ENCODE measurements at places on chromosomes 7 and 10.
A peak's percentile ranks its signal among the peaks of the same experiment; 100 is the strongest.

GRCh38 chr7:18341756-18342155, 153.8 kb upstream of the HDAC9 start:
- DNase-seq = no peak

- DNase-seq = no peak
Observed at GRCh38 chr10:33935350-33935749, 600.9 kb upstream of the NRP1 start.

GRCh38 chr7:35729061-35729783, 34.3 kb upstream of the HERPUD2 start:
- no peak for DNase-seq

GRCh38 chr7:746155-747061, 19.3 kb upstream of the PRKAR1B start:
- DNase-seq = no peak

DNA sequence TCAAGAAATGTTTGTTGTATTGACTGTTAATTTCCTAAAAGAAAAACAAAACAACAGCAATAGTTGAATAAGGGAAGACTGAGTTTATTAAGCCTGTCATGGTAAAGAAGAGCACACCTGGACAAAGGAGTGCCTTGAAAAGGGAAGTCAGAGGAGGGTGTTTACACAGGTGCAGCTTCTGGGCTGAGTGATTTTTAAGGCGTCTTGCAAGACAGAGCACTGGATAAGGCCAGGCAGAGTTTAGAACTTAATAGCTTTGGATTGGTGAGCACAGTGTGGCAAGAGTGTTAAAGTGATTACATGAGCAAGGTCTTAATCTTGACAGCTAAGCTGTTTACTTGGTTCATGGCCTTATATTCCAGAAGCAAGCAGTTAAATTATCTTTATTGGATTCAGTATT, 423.2 kb downstream of the CNTNAP2 start:
- DNase-seq = no peak

DNA sequence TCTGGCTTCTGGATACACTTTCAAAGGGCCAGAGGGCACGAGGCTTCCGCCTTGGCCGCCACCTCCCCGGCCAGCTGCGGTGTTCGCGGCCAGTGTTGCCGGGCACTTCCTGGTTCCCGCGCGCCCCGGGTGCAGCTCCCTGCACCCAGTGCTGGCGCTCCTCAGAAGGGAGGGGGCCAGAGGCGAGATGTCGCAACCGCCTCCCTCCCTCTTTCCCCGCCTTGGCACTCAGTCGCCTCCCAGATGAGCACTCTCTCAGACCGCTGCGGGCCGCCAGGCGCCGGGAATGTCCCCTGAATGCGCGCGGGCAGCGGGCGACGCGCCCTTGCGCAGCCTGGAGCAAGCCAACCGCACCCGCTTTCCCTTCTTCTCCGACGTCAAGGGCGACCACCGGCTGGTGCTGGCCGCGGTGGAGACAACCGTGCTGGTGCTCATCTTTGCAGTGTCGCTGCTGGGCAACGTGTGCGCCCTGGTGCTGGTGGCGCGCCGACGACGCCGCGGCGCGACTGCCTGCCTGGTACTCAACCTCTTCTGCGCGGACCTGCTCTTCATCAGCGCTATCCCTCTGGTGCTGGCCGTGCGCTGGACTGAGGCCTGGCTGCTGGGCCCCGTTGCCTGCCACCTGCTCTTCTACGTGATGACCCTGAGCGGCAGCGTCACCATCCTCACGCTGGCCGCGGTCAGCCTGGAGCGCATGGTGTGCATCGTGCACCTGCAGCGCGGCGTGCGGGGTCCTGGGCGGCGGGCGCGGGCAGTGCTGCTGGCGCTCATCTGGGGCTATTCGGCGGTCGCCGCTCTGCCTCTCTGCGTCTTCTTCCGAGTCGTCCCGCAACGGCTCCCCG, at the start of gene FFAR4:
Gene FFAR4, plus strand, starts transcription at position 231 of the 842 bp plus-strand sequence. Its CDS starts 56 bp downstream, at position 287.
- no peak for DNase-seq

DNA sequence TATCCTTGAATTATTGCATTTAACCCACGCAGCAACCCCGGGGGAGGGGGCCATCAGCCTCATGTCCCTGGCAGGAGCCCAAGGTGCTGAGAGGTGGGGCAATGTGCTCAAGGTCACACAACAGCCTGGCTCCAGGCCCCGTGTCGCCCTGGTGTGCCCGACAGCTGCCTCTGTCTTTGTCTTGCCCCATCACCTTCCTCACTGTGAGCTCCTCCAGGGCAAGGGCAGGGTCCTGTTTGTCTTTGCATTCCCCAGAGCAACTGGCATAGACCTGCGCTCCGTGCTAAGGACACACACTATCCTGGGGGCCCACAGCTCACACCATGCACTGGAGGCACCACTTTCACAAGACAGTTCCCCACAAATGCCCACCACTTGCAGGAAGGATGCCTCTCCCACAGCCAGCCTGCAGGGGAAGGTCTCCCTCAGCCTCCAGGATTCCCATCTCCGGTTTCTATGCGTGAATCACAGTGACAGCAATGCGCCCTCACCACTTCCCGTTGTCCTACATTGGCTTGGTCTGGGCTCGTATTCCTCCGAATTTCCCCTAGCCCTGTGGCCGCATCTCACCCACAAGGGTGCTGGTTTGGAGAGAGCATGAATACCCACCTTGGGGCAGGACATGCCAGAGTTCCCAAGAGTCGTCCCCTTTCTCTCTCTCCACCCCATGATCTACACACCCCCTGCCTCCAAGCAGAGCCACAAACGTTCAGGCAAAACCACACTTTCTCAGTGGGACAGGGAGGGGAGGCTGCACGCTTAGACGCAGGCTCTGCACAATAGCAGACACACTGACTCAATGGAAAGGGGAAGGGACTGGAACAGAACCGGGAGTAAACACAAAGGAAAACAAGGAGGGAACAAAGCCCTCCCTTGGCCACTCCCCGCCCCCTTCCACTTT, 10.3 kb downstream of the ITPRIP start:
- DNase-seq = no peak

DNA sequence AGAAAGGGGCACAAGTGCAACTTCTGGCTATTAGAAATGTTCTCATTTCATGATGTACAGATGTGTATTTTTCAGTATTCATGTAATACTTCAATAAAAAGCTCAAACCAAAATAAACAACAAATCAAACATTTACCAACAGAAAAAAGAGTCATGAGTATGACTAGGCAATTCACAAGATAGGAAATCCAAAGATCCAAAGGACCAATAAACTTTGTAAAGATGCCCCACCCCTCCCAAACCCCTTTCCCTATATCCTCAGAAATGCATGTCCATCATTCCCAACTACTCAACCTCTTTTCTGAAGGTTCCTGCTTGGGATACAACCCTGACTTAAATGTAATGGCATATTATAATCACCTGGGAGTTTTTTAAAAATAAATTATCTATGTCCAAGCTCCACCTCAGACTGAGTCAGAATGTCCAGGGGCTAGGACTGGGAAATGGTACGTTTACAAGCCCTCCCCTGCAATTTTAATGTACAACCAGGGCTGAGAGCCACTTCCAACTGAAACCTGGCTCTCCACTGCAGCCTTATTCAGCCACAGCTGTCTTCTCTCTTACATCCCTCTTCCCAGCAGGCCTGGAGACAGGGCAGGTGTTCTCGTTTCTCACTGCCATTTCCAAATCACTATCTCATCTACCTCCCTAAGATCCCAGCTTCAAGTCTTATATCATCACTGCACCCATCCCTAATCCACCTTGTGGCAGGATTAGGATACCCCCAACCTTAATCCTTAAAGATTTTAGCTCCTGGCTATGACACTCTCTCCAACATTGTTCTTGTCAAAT, 36.5 kb downstream of the COA1 start:
- no peak for DNase-seq

DNA sequence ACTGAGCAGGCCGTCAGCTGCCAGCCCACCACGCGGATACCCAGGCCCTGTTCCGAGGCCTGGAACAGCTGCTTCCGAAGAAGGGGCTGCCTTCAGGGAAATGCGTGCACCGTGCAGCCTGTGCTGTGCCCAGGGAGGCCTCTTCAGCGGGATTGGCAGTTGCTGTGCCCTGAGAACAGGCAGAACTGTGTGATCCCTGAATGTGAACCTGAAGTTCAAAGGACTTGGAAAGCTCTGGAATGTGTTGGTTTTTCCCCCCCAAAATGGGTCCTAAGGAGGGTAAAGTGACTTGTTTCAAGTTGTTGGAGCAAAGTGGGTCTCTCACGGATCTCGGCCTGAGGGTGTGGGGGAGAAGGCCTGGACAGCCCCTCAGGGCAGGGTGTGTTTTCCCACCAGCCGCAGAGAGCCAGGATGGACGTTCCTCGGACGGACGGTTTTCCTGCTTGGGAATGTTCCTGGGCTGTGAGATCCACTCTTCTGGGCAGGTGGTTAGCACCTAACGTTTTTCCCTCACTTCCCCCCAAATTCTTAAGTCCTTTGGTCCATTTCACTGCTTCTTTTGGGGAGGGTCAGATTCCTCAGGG, 2.1 kb downstream of the SPRN start:
- DNase-seq = no peak

DNA sequence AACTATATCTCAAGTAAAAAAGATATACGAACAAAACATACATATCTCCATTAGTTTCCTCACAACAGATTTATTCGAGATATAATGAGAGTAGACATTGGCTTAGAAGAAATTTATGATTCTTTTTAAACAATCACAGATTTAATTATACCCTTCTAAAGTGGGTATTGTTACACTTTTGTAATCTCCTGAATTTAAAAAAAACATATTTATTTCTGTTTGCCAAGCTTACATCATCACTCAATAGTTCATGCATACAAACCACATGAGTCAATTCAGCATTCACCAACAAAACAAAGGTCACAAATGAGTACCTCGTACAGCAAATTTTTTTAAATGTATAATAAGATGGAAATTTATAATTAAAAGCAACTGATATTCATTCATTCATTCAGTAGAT, 17.6 kb downstream of the LRRN3 start:
- no peak for DNase-seq

DNA sequence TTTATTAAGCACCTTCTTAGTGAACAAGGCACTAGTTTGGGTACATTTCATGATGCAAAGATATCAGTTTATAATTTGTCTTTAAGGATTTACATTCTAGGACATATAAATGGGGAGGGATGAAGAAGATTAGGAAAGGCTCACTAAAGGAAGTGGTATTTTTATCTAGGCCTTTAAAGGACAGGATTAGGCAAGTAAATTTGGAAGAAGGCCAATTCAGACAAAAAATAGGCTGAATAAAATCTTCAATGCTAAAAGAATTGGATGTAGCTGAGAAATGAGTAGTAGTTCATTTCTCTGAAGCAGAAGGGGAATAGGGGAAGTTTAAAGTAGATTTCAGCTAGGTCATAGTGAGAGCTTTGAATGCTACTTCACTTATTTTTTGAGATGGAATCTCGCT, 4.8 kb upstream of the FAM24B start:
- DNase-seq = no peak

DNA sequence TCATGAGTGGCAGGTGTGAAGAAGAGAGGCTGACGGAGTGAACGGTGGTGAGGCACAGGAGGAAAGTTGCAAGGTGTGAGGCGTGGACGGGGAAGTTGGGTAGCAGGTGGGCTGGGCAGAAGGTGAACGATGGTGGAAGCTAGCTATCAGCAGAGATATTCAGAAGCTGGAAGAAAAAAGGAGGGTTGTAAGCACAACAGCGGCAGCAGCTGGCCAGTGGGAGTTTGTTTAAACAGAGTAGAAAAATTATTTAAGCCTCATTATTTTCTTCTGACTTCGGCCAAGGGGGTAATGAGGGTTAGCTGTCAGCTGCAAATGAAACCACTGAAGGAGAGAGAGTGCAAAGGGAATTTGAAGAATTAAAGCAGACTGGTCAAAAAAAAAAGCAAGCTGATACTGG, 62.1 kb upstream of the PRKAR2B start:
- DNase-seq = peak; percentile 29

Data from NCI-H1092 (cell line).